Glutamatergic neuron (in vitro differentiated cells): ENCODE measurements at places on chromosomes 5 and 9. TPM values are rescaled to one million over a fixed set of nuclear protein-coding genes. Genes with fewer than 3 reads are reported as not detected.

GRCh38 chr5:9537223-9538141 lies 8.4 kb downstream of the SEMA5A start:
- no peaks in the 10 kb centered on the region for H3K4me1 ChIP-seq
- H3K27me3 ChIP-seq, result no peaks in the 10 kb centered on the region
- no peak overlapping the region for H3K4me3 ChIP-seq
- H3K27ac ChIP-seq, result no peak overlapping the region
- no peaks in the 10 kb centered on the region for H3K36me3 ChIP-seq

- no peak overlapping the region for H3K27ac ChIP-seq
- H3K4me3 ChIP-seq, result no peak overlapping the region
- H3K4me1 ChIP-seq, result peaks cover 37% of the 10 kb centered on the region
Observed at GRCh38 chr5:109706095-109706494, 16.4 kb downstream of the MAN2A1 start.

GRCh38 chr9:37446401-37446800 lies 18.8 kb downstream of the ZBTB5 start:
- peaks cover 4% of the 10 kb centered on the region for H3K4me1 ChIP-seq
- no peak for DNase-seq
- H3K36me3 ChIP-seq, result no peaks in the 10 kb centered on the region
- no peak overlapping the region for H3K4me3 ChIP-seq
- peaks cover 2% of the 10 kb centered on the region for H3K27me3 ChIP-seq

DNA sequence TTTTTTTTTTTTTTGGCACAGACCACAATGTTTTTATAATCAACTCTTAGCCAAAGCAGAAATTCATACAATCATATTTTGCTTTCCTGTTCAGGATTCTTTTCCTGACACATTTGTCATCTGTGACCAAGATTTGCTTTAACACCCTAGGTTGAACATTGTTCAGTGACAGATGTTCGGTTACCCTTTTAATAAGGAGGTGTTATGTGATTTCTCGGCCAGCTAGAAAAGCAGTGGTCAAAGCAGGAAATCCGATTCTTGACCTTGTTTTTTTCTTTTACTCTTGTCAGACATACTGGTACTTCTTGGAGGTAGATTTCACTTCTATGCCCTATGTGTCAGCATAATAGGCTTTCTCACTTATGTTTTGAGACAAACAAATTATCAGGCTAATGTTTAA lies 335.3 kb upstream of the ACTBL2 start:
- H3K27ac ChIP-seq, result no peak overlapping the region
- H3K4me1 ChIP-seq, result no peaks in the 10 kb centered on the region
- H3K36me3 ChIP-seq, result no peaks in the 10 kb centered on the region

DNA sequence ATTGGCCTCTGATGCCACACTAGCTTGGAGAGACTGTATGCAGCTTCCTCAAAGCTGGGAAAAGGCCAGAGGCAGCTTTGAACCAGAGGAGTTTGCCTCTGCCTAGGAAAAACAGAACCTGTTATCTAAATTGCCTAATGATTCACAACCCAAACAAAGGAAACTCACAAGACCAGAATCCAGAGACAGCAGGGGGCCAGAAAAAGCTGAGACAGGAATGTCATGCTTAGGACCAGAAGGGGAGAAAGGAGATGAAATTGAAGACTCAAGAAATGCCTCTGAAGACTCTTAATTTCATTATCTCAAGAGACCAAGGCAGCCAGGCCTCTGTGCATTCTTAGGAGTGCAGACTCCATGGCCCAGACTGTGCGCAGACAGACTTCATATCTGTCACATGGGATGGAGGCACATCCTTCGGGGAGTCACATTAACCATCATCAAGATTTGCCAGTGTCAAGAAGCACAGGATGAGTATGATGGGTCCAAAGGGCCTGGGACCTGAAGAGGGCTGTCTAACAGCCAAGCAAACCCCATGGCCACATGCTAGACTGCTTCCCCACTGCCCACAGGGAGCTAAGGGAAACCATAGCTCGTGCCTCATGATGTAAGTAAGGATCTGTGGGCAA lies 57.3 kb downstream of the ARSB start:
- no peak for DNase-seq
- H3K27me3 ChIP-seq, result no peaks in the 10 kb centered on the region
- no peaks in the 10 kb centered on the region for H3K4me1 ChIP-seq
- no peaks in the 10 kb centered on the region for H3K36me3 ChIP-seq
- no peak overlapping the region for H3K27ac ChIP-seq

DNA sequence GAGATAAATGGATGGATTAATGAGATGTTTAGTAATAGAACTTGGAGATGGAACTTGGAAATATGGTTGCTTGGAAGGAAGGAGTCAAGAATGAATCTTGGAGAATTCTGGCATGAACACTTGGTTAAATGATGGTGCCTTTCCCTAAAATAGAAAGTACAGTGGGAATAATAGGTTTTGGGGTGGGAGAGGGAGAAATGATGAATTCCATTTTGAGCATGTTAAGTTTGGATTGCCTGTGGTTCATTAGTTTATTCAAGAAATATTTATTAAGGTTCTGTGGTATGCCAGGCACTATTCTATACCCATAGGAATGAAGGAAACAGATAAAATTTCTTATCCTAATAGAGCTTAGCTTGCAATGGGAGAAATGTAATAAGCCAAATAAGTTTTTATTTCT lies 58.4 kb downstream of the PBX3 start:
- no peak for DNase-seq
- peaks cover 2% of the 10 kb centered on the region for H3K27me3 ChIP-seq
- no peaks in the 10 kb centered on the region for H3K36me3 ChIP-seq
- H3K4me1 ChIP-seq, result no peaks in the 10 kb centered on the region
- H3K27ac ChIP-seq, result no peak overlapping the region
- no peak overlapping the region for H3K4me3 ChIP-seq

GRCh38 chr5:78964889-78965288 lies 20.2 kb downstream of the ARSB start:
- DNase-seq, result no peak
- no peak overlapping the region for H3K4me3 ChIP-seq
- H3K27me3 ChIP-seq, result peaks cover under 1% of the 10 kb centered on the region
- H3K36me3 ChIP-seq, result no peaks in the 10 kb centered on the region
- no peak overlapping the region for H3K27ac ChIP-seq

Gene LCN9
- total RNA-seq, result not detected

Gene PCDHAC2
- 6.0 TPM for total RNA-seq

Gene TPPP
- 44.5 TPM for total RNA-seq

Gene TNFSF8
- total RNA-seq, result not detected

Gene SNCAIP
- 6.7 TPM for total RNA-seq
